ENCODE measurements at places on chromosomes 2 and 18.

GRCh38 chr2:173948842-173949241, 16.3 kb downstream of the SP3 start:
- no peak for DNase-seq

DNA sequence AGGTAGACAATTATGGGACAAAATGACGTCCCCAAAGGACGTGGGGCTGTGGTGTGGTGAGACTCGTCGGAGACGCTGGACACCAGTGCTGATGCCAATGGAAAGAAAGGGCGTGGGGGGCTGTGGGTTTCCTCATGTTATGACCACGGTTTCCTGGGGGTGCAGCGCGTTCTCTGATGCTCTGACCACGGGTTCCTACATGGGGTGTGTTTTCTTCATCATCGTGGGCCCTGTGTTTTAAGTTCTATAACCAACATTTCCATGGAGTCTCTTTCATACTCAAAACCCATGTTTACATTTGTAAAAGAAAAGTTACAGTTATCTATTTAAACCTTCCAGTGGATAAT, 141.6 kb downstream of the RTP5 start:
- DNase-seq: no peak

- DNase-seq: no peak
Observed at GRCh38 chr2:28335666-28336065, 57.0 kb upstream of the FOSL2 start.

- DNase-seq: no peak
Observed at GRCh38 chr2:10883801-10884478, 27.8 kb upstream of the KCNF1 start.

DNA sequence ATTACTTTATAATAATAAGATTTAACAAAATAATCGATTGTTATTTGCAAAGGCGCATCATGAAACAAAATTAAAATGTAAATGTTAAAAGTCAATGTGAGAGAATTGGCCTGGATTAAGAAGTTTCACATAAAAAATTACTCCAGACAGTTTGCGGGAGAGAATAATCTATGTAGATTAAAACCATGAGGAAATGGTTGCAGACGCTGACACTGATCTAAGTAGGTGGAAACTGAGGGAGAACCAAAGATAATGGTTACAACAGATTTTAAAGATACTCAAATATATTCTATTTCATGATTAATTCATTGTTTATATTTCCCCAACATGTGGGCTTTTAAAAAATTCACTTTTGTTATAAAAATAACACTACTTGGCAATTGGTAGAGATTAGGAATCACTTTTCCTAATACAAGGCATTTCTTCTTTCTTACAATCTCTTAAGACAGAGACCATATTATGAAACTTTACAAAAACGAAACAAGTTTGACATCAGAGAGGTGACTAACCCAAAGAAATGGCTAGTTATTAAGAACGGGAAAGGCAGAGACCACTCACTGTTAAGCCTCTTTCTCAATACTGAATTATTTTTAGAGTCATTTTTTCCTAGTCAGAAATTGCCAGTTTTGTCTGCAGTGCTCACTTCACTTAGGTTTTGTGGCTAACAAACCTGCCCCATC, 1.6 kb downstream of the KANSL1L start:
- DNase-seq: no peak

DNA sequence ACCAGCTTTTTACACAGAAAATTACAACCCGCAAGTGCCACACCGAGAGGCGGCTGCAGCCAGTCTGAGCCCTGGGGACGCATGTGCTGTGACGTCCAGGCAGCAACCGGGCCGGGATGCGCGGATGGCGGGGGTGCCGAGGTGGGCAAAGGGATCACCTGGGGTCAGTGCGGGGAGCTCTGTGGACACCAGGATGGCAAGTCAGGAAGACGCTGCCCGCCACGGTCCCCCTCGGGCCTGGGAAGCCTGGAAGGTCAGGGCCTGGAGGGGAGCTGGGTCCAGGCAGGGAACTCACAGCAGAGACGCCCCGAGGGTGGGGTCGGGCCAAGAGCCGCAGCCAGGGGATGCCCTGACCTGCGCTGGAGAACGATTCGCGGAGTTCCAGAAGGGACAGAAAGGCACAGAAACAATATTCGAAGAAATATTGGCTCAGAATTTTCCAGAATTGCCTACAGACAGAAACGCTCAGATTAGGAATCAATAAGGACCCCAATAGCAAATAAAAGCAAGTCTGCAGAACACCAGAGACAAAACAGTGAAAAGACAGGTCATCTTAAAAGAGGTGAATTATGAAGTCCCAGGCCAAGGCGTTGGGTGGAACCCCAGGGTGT, 11.7 kb upstream of the KIF1A start:
- DNase-seq: no peak

- no peak for DNase-seq
Observed at GRCh38 chr2:8867363-8867762, 29.9 kb upstream of the KIDINS220 start.

- DNase-seq: no peak
Observed at GRCh38 chr2:239537633-239538356, 137.0 kb upstream of the HDAC4 start.

GRCh38 chr18:10928011-10928771, 221.2 kb downstream of the PIEZO2 start:
- DNase-seq: no peak

- DNase-seq: no peak
Observed at GRCh38 chr2:9292426-9292825, 85.8 kb downstream of the ASAP2 start.

- no peak for DNase-seq
Observed at GRCh38 chr2:221774136-221774535, 202.0 kb upstream of the EPHA4 start.

DNA sequence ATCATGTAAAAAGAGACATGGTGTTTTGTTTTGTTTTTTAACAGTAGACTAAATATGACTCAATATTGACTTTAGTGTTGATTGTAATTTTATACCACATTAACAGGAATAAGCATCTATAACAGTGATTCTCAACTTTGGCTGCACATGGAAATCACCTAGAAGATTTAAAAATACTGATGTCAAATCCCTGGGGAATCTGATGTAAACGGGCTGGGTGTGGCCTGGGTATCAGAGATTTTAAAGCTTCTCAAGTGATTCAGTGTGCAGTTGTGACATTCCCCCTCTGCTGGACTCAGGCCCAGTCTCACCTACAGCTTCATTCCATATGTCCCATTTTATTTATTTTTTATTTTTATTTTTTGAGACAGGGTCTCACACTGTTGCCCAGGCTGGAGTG, 82.8 kb upstream of the ATP8B1 start:
- DNase-seq: no peak

DNA sequence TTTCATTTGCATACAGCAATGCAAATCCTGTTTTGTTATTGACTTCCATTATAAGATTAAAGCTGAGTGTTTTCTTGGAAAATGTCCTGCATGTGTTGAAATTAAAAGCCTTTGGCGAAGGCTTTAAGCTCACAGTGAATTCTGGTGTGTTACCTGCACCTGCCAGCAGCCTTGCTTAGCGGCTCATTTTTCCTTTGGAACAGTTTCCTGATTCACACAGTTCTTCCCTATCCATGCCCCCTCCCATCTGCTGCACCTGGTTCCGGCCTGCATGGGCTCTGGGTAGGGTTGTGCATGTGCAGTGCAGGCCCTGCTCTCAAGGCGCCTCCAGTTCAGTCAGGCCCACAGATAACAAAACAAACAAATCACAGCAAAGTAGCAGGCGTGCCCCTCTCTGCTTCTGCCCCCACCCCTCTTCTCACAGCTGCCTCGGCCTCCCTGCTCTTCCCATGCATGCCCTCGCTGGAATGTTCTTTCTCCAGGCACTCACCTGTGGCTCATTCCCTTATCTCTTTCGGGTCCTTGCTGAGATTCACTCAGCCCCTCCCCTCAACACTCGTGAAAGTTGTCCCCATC, 15.8 kb downstream of the MTCL1 start:
- no peak for DNase-seq

DNA sequence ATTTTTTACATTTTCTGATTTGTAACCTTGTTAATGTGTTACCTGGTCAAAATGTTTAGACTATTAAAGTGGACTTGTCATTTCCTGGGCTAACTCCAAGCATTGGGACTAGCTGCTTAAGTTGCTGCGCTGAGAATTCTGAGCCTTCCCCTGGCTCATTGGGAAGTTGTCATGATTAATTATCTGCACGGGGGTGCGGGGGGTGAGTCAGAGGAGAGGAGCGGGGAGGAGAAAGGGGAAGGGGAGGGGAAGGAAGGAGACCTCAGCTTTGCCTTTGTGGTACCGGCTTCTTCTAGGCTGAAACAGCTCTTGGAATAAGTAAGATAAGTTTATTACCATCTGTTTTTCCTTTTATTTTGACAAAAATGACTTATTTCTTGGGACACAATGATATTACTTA, 52.9 kb upstream of the APCDD1 start:
- DNase-seq: no peak

DNA sequence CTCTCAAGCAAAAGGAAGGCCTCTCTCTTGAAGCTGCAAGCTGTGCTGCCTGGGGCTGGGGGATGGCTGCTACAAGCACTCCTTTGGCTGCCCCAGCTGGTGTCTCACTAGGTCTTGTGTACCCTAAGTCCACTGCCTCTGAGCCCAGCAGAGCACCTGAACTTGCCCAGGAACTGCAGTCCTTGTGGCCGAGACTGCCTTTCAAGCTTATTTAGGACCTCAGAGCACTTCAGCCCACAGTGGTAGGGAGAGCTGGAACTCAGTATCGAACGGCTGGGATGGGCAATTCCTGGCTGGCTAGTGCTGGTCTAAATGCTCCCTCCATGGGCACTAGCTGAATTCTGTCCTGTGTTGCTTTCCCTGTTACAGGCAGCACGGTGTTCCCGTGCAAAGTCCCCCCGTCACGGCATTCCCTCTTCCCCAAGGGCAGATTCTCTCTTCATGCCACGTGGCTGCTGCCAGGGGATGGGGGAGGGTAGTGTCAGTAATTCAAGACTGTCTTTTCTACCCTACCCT, 25.9 kb downstream of the STPG4 start:
- no peak for DNase-seq

GRCh38 chr2:70044290-70045040, 42.8 kb upstream of the PCBP1 start:
- DNase-seq: no peak

GRCh38 chr18:78073275-78073674, 823.6 kb downstream of the GALR1 start:
- DNase-seq: no peak

- DNase-seq: no peak
Observed at GRCh38 chr2:2332381-2332780, 1.3 kb upstream of the MYT1L start.

DNA sequence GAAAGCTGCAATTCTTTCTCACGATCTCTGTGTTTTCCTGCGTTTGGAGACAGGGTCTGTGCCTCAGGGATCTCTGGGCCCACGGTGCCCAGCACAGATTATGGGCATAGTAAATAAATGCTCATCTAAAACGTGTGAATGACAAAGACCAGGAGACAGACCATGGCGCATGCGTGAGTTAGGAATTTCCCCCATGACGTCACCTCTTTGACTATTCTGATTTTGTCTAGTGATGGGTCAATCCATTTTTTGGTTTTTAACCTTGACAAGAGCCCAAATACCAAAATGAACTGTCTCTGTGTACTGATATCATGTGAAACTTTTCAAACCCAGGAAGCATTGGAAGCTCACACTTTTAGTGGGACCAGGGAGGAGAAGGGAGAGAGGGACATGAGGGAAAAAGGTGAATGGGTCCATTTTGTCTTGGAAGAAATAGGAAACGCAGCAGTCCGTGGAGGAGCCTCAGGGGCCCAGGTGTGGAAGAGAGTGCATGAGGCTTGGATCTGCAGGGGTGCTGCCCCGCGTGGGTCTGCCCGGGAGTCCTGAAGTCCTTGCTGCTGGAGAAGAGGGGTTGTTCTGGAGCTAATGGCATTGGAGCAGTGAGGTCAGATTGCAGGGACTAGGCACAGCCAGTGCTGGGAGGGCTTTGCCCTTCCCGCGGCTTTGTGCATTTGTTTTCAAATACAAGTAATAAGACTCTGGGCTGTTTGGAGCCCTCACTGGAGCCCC, 172.2 kb downstream of the ASB1 start:
- no peak for DNase-seq

GRCh38 chr2:218228366-218229090, 11.5 kb downstream of the ARPC2 start:
- no peak for DNase-seq

DNA sequence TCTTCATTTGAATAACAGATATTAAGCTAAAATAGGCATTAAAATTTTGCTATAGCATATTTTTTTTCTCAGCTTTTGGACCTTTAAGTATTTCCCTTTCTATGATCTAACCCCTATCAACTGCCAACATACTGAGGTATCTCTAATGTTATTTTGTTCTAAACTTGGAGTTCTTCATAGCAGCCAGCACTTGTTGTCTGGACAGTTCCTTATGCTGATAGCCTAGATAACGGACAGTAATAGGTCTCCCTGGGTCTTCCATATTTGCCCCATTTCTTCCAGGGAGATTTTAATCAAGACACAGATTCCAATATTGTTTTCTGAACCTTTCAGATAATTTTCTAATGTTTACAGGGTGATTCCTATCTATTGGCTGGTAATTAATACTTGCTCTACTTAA, 475.8 kb upstream of the MAP2 start:
- no peak for DNase-seq

GRCh38 chr2:188765522-188766470, 208.4 kb upstream of the COL3A1 start:
- no peak for DNase-seq

- no peak for DNase-seq
Observed at GRCh38 chr2:182015334-182016109, 29.9 kb downstream of the PPP1R1C start.

DNA sequence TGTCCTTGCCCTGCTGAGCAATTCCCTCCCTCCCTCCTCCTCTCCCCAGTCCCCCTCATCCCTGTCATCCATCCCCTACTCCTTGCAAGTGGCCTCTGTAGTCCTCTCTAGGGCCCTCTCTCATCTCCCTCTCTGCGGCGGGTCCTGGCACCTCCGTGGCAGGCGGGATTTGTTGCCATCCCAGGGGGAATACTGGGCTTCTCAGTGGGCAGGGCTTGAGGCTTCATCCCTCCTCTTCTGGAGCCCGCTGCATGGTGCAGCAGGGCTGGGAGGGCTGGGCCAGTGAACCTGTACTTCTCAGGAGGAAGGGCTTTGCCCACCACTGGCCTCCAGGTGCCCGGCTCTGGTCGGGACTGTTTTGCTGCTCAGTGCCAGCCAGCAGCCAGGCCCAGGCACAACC, 216.2 kb downstream of the TFCP2L1 start:
- DNase-seq: no peak

- no peak for DNase-seq
Observed at GRCh38 chr18:7921938-7922587, 354.9 kb downstream of the PTPRM start.

GRCh38 chr2:234074751-234075517, 24.4 kb downstream of the SPP2 start:
- no peak for DNase-seq
